ENCODE measurements at places on chromosomes 16 and 17.

DNA sequence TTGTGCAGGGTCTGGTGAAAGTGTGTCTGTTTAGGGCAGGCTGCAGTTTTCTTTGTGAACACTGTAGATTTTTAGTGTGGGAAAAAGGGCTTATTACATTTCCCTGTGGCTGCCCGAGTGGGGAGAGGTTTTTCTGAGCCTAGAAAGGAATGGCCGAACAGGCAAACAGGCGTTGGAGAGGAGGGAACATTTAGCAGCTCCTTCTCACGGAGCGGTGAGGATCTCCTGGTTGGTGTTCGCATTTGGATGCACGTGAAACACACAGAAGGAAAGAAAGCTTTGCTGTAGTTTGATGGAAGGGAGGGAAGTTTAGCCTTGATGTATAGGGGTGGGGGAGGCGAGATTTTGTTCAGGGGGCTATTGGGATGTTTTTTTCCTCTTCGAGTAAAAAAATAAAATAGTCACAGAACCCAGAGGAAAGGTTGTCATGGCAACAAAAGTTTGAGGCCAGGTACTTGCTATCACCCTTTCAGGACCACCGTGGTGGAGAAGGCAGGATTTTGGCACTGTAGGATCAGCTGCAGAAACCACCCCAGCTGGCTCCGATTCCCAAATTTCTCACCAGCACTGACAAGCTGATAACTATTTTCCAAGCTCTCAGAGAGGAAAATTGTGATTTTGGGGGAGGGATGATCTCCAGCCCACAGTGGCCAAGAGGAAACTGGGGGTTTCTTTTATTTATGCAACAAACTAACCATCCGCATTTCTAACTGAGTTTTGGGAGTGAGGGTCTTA is 3.5 kb downstream of the GSG1L start:
- no peak for DNase-seq

- DNase-seq, result no peak
These were observed 36.4 kb upstream of the CORO6 start for GRCh38 chr17:29659155-29659554.

DNA sequence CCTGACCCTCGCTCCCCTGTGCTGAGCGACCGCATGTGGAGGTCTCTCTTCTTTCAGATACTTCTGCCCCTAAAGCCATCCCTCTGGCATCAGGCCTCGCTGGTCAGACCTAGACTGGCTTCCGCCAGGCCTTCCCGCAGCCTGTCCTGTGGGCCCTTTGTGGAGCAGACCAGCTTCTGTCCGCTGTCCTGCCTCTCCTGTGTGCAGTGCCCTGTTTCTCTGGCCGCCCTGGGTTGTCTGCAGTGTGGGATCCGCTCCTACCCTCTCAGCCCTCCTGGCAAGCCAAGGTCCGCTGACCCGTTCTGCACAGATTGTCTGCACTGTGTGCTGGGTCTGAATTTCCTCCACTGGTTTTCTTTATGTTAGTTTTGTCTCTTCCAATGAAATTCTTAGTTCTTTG is 21.5 kb upstream of the MC1R start:
- no peak for DNase-seq

DNA sequence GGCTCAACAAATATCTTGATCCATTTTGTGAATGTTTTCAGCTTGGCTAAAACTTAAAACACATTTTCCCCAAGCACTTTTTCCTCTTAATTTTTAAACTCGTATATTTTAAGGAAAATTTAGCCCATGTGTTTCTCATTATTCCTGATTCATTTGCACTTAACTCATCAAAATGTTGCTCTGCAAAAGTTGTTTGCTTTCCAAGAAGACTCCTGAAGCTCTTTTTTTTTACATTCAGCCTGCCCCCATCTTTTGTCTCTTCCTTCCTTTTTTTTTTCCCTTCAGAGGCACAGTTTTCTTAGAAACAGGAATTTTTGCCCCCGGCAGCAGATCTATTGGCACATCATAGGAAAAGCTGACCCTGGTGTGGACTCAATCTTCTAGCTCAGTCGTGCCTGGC is 155.0 kb upstream of the SALL1 start:
- DNase-seq, result no peak

- no peak for DNase-seq
These were observed at the start of gene COPRS for GRCh38 chr17:31858642-31859486. TSS of gene COPRS (minus strand) at chr17:31859244. CDS start at chr17:31859199, 45 bp downstream.

- DNase-seq, result no peak
These were observed 63.9 kb upstream of the RPH3AL start for GRCh38 chr17:416293-417206.

- no peak for DNase-seq
These were observed 17.9 kb downstream of the LIG3 start for GRCh38 chr17:34998205-34998604.

DNA sequence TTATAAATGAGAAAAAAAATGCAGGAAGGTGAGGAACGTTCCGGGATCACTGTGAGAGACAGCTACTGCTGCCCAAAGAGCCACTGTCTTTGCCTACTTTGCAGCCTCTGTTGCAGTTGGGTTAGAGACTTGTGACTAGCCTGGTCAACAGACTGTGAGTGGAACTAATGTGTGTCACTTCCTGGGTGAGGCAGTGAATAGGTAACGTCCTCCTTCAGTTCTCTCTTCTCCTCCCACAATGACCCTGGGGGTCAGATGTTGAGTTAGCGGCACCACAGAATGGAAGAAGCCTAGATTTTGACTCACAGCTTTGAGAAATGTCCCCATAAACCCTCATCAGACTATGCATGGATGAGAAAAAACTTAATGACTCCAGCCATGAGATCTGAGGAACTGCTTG is 5.2 kb downstream of the C16orf46 start:
- no peak for DNase-seq

DNA sequence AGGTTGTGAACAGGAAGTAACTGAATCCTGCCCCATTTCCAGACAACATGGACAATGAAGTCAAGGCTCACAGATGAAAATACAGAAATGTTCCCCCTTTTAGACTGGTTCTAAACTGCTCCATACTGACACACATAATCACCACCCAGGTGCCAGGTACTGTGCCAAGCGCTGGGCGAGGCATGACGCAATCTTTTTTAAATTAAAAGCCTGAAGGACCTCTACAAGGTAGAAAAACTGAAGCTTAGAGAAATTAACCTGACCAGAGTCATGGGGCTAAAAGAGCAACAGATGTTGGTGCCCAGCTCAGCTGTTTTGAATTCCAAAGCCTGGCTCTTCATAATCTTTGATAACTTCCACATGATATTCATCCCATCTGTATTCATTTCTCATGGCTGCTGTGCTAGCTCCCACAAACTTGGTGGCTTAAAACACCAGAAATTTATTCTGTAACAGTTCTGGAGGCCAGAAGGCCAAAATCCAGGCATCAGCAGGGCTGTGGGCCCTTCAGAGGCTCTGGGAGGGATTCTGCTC is 4.9 kb upstream of the RAB11FIP4 start:
- no peak for DNase-seq

- DNase-seq, result no peak
These were observed 111.0 kb downstream of the N4BP1 start for GRCh38 chr16:48498769-48499631.

DNA sequence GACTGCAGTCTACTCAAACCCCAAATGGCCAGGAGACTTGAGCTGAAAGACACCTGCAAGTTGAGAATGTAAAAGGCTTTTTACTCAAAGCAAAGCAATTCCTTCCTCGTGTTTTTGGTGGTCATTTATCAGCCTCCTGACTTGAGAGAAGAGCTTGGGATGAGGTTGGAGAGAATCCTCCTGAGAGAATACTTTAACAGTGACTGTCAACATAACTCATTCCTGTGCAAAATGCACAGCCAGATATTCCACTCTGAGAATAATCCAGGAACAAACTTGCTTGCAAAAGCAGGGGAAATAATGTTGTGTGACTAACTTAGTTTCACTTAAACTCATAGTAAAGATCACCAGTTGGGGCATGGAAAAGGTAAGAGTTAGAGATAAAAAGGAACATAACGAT is 53.4 kb downstream of the SNTB2 start:
- DNase-seq, result no peak

GRCh38 chr16:22945361-22945760 is 131.4 kb downstream of the HS3ST2 start:
- DNase-seq, result no peak

DNA sequence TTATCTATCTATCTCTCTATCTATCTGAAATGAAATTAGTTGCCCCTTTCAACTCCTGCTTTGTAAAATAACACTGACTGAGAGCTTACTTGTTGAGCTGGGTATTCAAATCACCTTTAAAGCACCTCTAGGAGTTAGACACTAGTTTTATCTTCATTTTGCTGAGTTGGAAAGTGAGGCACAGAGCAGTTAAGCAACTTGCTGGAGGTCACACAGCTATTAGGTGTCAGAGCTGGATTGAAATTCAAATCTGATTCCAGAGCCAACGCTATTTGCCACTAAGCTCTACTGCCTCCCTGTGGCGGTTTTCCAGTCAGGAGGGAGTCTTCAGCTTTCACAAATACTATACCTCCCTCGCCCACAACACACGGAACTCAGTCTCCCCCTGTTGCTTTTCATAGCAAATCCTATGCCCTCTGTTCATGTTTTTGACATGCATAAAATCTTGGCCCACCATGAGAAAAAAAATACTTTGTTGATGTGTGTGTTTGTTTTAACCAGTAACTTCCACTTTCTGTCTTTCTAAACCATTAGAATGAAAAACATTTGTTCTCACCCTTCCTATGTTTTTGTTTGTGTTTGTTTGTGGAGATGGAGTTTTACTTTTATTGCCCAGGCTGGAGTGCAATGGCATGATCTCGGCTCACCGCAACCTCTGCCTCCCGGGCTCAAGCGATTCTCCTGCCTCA is 74.8 kb upstream of the SMURF2 start:
- no peak for DNase-seq

DNA sequence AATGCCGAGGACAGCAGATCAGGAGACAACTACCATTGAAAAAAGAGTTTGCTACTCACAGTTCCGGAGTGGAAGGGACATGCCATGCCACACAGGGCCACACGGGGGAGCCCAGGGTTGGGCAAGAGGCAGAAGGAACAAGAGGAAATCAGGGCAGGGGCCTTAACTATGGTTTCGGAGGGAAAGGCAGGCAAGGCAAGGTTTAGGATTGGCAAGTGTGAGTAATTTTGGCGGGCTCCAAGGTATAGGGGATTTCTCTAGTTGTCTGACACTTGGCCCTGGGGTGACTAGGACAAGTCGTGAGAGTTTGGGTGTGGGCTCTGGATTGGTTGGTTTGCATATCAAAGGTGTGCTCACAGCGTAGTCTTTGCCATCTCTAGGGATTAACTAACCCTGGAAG is 27.0 kb upstream of the NTN1 start:
- DNase-seq, result no peak

DNA sequence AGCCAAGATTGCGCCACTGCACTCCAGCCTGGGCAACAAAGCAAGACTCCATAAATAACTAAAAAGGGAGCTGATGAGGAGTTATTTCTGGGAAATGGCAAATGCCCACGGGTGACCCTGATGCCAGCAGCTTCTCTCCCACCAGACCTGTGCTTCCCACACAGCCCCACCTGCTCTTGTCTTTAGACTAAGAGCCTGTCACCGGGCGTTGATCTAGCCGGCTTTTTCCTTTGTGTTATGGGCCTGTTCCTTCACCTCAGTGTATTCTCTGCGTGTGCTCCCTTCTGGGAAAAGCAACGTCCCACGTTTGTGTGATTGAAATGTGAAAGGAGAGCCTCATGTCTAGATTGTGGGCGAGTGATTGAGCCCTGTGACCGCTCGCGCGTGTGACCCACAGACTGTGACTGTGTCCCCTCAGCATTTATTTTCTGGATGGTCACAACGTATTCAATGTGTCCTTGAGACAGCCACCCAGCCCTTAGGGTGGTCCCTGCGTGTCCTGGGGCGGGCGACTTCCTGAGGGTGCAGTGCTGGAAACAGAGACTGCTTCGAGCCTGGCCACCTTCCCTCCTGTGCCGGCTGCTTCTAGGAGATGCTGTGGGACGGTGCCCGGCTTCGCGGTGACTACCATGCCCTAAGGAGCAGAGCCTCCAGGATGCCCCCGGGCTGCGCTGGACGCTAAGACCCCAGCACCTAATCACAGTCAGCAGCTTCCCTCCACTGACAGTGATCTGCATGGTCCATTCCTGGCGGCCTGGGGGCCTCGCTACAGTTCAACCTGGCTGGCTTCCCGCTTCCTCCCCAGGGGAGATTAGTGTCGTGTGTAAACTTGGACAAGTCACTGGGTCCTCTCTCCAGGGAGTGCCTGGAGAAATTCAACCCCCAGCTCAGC is 7.8 kb upstream of the RNPS1 start:
- no peak for DNase-seq

DNA sequence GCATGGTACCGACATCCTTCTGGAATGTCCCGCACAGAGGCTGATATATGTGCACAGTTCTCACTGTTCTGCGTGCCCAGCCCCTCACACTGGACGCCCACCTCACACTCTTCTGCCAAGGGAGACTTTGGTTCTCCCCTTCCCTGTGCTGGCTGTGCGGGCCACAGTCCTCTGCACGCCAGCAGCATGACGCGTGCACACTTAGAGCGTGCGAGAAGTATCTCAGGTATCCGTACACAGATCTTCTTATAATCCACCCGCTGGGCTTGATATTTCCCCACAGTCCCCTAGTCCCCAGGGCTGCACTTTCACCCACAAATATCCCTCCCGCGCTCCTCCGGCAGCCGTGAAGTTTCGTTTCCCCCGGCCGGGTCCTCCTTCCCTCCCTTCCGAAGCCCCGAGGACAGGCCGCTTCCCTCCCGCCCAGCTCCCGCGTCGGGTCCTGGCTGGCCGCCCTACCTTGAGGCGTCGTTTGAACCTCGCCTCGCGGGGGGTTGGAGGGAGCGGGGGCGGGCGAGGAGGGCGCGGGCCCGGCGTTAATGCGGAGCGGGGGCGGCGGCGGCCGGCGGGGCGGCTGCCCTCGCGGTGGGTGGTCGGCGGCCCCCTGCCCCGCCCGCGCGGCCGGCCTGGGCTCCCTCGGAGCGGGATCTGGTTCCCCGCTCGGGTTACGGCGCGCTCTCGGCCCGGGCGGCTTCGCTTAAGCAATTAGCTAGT is 5.0 kb upstream of the FOXF1 start:
- no peak for DNase-seq

- no peak for DNase-seq
These were observed 789 bp upstream of the TERF2 start for GRCh38 chr16:69386596-69386995.

- no peak for DNase-seq
These were observed 42.7 kb downstream of the NT5M start for GRCh38 chr17:17345686-17346427.

DNA sequence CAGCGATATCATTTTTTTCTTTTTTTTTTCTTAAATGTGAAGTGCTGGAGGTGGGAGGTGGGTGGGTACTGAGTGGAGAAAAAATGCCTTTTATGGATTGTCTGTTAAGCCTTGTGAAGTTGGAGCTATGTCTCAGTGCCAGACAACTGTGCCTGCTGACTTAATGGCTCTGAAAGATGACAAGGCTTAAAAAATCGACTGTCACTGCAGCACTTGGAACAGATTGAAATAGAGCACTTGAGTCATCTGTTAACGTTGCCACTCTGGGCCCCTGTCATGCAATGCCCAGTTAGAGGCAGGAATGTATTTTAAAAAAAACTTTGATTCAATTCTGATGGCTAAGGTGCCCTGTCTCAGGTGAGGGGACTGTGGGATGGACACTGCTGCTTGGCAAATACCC is 108.2 kb upstream of the HS3ST2 start:
- DNase-seq, result no peak

DNA sequence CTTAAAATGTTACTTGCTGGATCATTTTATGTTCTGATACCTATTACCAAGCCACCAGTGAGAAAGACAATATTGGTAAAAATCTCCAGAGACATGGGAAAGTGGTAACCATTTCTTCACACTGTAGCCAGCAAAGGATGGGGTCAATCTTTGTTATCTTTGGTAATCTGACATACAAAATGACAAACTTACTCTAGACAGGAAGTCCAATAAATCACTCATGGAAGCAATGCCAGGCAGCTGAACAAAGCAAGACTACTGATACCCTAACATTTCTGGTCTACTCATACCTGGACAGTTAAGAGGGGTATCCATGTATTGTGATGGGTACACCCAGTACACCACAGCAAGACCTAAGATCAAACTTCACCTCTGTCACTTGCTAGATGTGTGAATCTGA is 19.0 kb downstream of the GRB2 start:
- DNase-seq, result no peak
